ENCODE measurements at places on chromosomes 13 and 19.
A peak's percentile ranks its signal among the peaks of the same experiment; 100 is the strongest.

GRCh38 chr19:2045501-2046045 lies 5.5 kb downstream of the MKNK2 start:
- DNase-seq: no peak

DNA sequence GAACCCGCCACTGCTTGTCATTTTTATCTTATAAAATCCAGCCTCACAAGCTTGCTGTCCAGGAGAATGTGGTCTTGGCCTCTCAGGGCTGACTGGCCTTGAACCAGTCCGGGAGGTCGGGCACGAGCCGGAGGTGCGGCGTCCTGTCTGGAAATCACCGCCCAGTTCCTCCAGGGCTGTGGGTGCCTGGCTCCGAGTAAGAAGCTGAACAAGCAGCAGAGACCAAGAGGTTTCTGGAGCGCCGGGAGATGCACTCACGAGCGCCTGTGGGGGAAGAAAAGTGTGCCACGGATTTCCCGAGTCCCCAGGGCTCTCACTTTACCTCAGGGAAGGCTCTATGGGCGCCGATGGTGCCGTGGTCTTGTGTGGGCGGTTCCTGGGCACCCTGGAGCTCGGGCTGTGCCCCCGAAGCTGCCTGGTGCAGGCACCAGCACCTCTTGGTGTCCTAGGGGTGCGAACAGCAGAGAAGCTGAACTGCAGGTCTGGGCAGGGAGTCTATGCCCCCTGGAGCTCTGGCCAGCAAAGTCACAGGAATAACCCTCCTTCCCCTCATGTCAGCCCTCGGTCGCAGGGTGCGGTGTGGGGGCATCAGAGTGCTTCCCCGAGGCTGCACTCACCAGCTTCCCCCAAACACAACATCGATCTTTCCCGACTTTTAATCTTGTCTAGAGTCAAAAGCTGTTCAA lies 50.0 kb downstream of the GAS6 start:
- no peak for DNase-seq

DNA sequence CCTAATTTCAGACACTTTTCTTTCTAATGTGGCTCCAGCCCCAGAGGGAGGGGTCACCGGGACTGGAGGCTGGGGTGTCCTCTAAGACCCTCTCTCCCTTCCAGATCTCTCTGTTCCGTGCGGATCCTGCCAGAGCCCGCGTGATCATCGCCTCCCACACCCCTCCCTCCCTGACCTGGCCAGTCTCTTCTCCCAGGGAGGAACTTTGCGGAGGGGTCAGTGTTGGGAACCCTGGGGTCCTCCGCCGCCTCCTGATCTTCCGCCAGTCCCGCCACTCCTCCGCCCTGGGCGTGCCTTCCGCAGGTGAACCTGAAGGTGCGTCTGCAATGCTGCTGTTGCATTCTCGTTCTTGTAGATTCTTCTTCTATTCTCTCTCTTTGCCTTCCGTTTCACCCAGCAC lies 9.1 kb downstream of the SOX21 start:
- DNase-seq: no peak

- no peak for DNase-seq
These were observed 3.4 kb downstream of the ZNF430 start for GRCh38 chr19:21023901-21024300.

DNA sequence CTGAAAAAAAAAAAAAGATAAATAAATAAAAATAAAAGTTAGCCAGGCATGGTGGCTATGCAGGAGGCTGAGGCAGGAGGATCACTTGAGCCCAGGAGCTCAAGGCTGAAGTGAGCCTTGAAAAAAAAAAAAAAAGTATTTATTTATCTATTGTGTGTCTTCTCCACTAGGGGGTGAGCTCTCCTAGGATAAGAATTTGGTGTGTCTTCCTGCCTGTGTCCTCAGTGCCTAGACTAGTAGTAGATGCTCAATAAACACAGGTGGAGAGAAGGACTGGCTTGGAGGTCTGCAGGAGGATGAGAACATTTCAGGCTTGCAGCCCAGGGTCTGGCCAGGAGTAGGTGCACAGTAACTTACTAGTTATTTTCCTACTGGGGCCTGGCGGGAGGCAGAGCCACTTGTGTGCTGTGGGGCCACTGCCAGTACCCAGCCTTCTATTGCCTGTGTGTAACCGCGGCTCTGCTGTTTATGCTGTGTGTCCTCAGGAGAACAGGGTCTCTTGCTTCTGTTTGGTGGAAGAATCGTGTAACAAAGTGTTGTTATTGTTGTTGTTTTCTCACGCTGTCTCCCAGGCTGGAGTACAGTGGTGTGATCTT lies 5.4 kb downstream of the LMTK3 start:
- no peak for DNase-seq

DNA sequence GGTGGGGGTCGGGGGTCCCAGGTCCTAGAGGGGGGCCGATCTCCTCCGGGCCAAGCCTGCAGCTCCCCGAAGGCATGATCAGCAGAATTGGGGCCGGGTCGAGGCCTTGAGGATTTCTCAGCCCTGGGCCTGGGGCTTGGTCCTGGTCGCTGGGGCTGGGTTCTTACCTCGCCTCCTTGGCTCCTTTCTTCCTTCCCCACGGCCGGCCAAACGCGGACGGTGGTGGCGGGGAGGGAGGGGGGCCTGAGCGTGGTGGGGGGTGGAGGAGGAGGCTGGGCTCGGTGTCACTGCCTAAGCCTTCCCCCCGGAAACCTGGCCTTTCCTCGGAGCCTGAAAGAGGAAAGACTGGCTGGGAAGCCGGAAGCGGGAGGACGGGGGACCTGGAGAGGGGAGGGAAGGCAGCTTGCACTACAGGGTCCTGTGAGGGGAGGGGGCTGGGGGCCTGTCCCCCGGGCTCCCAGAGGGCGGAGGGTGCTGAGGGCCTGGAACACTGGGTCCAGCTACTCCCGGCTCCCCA lies at the start of gene ZNF579:
ZNF579 (minus strand) TSS at position 221 of the 517 bp plus-strand sequence. CDS start 1,209 bp downstream, outside the sequence.
- DNase-seq: peak; percentile 89

- no peak for DNase-seq
These were observed 1023.5 kb downstream of the PCDH17 start for GRCh38 chr13:58655086-58655485.

GRCh38 chr13:64992314-64992713 lies 2237.8 kb downstream of the PCDH9 start:
- no peak for DNase-seq

DNA sequence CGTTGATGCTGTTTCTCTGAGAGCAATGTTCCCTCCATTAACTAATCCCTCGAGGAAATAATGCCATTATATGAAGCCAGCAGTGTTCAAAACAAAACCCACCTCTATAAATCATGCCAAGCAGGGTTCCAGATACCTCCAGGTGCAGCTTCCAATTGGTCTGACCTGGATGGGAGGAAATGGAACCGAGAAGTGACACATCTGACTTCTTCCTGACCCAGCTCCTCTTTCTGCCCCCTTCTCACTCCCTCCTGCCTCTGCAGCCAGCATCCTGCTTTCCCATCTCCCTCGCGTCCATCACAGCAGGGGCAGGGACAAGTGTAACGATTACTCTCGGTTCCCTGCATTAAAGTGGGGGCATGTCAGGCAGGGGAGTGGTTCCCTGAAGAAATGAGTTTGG lies 37.5 kb downstream of the HSPH1 start:
- DNase-seq: no peak

GRCh38 chr13:79621902-79622301 lies 140.9 kb downstream of the NDFIP2 start:
- no peak for DNase-seq

DNA sequence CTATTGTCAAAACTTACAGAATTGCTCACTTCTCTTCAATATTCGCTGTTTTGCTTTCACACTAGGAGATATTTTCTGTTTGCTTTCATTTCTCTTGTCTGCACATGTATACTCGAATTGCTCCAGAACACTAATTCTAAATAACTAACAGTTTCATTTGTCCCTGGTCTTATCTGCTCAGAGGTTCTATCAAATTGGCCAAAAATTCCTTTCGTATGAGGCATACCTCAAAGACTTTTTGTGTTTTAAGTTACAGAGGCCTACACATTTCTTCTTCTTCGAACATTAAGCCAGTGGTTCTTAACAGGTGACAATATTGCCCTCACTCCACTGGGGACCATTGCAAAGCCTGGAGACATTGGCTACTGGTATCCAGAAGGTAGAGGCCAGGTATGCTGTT lies 1314.6 kb downstream of the EFNB2 start:
- DNase-seq: no peak

DNA sequence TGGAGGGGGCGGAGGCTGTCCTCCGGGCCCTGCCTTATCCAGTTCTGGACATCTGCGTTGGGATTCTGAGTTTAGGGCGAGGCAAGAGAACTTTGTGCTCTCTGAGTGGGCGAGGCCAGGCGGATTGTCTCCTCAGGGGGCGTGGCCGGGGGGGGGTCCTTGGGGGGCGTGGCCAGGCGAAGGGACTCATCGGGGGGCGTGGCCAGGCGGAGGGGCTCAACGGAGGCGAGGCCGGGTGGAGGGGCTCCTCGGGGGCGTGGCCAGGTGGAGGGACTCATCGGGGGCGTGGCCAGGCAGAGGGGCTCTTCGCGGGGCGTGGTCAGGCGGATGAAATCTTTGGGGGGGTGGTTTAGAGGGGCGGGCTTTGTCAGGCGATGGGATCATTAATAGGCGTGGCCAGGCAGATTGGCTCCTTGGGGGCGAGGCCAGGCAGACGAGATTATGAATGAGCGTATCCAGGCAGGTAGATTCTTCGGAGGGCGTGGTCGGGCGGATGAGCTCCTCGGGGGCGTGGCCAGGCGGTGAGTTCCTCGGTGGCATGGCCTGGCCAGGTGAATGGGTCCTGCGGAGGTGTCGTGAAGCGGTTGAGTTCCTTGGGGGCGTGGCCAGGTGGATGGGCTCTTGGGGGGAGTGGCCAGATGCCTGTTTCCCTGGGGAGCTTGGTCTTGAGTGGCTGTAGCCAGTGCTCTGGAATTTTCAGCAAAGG lies 10.3 kb upstream of the CACNG7 start:
- DNase-seq: peak; percentile 76

- DNase-seq: no peak
These were observed 27.5 kb downstream of the CERS1 start for GRCh38 chr19:18868380-18869022.

DNA sequence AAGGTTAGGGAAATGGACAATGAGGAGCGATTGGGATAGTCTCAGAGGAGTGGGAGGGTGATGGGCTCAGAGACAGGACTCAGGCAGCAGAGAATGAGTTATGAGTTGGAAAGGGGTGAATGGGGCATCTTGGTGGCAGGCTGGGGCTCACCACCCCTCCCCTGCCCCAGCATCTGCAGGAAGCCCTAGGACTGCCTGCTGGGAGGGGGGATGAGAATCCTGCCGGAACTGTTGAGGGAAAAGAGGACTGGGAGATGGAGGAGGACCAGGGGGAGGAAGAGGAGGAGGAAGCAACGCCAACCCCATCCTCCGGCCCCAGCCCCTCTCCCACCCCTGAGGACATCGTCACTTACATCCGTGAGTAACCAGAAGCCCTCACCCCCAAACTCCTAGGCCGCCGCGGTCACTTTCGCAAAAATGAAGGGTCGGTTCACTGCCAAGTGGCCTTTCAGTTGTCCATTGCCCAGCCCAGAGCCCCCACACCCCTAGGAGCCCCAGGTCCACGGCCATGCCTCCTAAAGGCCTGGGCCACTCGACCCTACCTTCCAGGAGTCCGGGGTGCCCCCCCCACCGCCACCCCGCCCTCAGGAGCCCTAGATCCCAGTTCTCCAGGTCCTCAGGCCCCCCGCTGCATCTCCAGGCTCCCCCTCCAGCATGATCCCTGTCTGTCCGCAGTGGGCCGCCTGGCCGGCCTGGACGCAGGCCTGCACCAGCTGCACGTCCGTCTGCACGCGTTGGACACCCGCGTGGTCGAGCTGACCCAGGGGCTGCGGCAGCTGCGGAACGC lies 764 bp downstream of the CLEC11A start:
- no peak for DNase-seq

DNA sequence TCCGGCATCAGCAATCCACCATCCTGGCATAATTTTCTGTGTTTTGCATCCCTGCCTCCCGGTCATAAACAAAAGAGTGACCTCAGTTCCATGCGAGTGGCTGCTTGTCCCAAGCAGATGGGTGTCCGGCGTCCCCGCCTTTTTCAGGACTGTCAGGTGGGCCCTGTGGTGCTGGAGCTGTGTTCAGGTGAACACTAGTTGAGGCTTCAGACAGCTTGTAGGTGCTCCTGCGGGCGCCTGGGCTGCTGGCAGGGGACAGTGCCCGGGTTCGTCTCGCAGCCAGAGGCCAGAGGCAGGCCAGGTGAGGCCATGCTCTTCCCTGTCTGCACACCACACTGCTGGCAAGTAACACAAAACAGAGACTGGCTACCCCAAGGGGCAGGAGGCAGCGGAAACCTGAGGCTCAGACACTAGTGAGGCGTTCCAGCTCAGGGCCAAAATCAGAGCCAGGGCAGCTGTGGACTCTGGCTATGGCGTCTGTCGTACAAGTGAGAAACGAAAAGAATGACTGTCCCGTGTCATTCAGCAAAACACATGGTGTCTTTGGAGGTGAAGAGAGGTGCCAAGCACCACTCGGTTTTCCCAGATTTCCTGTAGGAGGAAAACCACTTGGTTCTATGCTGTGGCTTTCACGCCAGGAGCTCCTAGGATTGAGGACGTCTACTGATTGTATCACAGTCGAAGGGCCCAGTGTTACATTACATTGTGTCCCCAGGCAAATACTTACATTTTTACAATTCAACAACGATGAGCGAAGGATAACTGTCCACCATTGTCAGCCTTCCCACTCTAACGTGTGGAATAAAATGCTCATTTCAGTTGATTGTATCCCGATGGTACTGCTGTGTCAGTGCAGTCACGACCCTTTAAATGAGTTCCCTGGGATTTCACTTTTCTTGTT lies 104.0 kb downstream of the ATP11A start:
- no peak for DNase-seq

DNA sequence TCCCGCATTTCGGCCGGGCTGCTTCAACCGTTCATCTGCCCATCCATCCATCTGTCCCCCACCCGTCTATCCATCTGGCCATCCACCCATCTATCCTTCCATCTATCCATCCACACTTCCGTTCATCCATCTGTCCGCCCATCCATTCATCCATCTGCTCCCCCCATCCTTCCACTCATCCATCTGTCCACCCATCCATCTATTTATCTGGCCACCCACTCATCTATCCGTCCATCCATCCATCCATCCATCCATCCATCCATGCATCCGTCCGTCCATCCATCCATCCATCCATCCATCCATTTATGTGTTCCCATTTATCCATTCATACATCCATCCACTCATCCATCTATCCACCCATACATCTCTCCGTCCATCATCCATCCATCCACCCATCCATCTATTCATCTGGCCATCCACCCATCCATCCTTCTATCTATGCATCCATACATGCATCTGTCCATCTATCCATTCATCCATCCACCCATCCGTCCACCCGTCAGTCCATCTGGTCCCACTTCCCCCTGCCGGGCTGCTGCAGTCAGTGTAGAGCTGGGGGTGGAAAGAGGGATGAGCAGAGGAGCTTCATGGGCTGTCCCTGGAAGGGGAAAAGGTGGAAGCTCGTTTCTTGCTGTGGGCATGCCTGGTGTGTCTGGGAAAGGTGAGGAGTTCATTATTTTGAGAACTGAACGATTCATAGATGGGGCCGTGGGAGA lies 722 bp downstream of the HSD11B1L start:
- no peak for DNase-seq

- peak; percentile 97 for DNase-seq
These were observed 13.8 kb upstream of the UBE2L5 start for GRCh38 chr13:30408319-30409101.

Measured in BE2C (cell line).